ENCODE measurements at places on chromosomes 5 and 9.

- DNase-seq = no peak
These were observed 25.3 kb downstream of the SLC22A5 start for GRCh38 chr5:132394667-132395259.

DNA sequence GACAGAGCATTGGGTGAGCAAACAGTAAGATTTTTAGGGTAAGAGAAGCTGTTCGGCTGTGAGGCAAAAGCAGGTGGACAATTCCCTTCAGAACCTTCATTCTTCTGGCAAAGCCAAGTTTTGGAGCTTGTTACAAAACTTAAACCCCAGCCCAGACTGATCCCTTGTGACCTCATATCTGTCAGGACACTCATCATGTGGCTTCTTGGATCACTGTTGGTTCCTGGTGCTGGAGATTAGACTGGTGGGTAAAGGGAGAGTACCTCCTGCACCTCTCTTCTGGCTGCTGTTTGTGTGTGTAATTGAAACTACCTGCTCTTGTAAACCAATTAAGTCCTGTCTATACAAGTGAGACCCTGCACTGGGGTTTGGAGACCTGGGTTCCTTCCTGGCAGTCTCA is 21.0 kb downstream of the LARP1 start:
- no peak for DNase-seq

DNA sequence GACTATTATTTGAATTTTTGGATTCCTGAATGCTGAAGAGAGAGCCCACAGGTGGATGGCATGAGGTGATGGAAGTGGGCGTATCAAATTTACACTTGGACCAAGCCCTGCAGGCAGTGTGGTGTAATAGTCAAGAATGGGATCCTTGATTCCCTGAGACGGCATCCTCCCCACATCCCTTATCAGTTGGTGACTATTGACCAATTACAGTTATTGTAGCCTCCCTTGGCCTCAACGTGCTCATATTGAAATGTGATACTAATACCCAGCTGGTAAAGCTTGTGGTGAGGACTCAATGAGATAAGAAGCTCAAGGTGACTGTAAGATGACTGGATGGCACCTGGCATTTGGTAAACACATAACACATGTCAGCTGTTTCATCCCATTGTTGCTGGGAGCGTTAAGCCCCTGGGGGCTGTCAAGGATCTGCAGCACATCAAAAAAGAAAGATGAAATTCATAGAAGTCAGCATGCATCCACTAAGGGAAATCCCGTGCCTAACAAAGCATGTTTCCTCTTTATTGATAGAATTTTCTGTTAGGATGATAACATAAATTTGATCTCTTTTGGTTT is 65.6 kb upstream of the IRX2 start:
- DNase-seq = no peak

GRCh38 chr9:17636821-17637220 is 58.0 kb downstream of the SH3GL2 start:
- no peak for DNase-seq

GRCh38 chr9:108022246-108022935 is 532.8 kb upstream of the KLF4 start:
- no peak for DNase-seq

Data from D721Med (cell line).